ENCODE measurements at places on chromosomes 12 and 14.
A peak's percentile ranks its signal among the peaks of the same experiment; 100 is the strongest.

DNA sequence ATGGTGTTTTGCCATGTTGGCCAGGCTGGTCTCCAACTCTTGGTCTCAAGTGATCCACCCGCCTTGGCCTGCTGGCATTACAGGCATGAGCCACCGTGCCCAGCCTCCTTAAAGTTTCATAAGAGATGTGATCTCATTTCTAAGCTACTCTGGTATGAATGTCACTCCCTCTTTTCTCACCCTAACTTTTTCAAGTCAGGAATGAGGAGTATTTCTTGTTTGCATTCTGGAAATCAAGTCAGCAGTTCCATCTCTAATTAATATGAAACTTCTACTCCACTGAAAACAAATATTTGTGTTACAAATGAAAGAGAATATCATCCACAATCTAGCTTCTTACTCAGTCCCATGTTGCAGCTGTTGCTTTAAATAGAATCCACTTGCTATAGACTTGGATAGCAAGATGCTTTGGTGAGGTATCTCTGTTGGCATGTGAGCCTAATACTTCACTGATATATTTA, 61.3 kb downstream of the ARF6 start:
- DNase-seq, result no peak

GRCh38 chr12:50620978-50621360, 116.2 kb downstream of the DIP2B start:
- no peak for DNase-seq

DNA sequence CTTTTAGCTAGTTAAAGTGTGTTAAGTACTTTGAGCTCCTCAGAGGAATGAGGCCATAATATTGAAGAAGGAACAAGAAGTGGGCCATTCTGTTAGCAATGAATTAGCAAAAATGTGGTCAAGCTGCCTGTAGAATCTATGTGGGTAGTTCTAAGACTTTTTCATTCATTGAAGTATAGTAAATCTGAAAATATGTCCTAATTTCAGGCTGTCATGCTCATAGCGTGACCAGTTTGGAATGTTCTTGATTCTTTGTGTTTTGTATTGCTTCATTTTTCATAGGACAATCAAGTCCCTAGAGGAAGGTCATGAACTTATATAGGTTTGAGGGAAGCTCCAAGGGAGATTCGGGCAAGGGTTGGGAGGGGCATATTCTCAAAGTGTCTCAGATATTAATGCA, 11.4 kb downstream of the ATP23 start:
- DNase-seq, result no peak

GRCh38 chr12:674272-674781, 11.1 kb upstream of the NINJ2 start:
- no peak for DNase-seq

DNA sequence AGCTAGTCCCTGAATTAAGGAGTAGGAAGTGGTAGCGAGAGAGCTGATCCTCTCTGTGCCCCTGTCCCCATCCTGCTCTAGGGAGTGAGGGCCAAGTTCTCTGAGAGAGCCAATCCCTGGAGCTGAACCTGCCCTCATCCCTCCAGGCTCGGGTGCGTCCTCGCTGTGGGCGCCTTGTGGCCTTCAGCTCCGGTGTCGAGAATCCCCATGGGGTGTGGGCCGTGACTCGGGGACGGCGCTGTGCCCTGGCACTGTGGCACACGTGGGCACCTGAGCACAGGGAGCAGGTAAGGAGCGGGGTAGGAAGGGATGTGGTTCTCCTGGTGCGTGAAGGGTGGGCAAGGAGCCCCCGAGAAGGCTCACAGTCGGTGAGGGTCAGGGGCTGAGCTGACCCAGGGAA, 1.9 kb upstream of the GNB3 start:
- DNase-seq, result no peak

DNA sequence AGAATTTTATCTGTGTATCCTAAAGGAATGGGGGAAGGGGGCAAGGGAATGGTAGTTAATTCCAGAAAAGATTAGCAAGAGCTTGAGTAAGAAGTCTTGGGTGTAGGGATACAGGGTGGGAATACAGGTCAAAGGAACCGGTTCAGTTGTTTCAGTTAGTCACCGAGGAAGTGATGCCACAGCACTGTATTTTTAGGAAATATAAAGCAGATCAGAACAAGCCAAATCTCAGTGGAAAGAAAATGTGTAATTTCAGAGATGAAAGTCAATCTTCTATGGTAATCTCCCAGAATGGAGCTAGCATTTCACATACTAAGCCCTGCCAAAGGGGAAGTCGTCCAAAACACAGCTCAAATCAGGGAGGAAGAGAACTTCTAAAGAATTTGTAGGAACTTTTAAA, 4.7 kb upstream of the TUBA1C start:
- DNase-seq, result no peak

GRCh38 chr14:94458558-94459205, 6.1 kb upstream of the SERPINA11 start:
- DNase-seq, result no peak

GRCh38 chr14:51822499-51822898, 37.9 kb upstream of the GNG2 start:
- DNase-seq, result no peak

GRCh38 chr12:108394196-108394595, 55.1 kb upstream of the CMKLR1 start:
- peak; percentile 47 for DNase-seq

- no peak for DNase-seq
Observed at GRCh38 chr14:103188810-103189480, 65.7 kb downstream of the TNFAIP2 start.

GRCh38 chr12:112164011-112164660, 38.8 kb downstream of the TRAFD1 start:
- peak; percentile 43 for DNase-seq

DNA sequence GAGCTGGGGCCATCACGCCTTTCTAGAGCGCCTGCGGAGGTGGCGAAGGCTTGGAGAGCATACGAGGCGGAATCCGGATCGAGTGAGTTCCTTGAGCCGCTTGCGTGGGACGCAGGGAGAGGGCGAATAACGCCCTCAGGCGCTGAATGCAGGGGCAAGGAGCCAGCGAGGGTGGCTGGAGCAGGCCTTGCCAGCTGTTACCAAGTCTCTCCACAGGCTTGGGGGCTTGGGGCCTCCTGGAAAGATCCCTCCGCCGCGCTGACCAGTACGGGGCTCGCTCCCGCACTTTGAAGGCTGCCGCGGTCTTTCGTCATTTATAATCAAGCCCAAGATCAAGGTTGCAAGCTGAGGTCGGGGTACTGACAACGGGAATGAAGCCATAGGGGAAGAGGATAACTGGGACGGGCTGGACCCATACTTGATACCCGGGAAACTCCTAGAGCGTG, 1.2 kb downstream of the FLRT2 start:
- no peak for DNase-seq

DNA sequence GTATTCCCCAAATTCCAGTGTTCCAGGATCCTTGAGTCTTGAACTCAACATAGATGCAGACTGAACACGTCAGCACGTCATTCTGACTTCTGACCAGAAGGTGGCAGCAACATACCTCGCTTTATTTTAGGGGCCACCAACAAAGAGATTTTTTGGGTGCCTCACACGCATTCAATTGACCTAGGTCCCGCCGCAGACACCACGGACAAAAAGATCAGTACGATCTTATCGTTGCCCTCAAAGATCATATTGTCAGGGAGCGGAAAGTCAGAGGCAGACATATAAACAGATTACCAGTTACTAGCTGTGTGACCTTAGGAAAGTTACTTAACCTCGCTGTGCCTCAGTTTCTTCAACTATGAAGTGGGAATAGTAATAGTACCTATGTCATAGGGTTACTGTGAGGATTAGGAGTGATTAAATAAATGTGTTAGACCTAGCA, 6.5 kb upstream of the PRPH start:
- DNase-seq, result peak; percentile 62

DNA sequence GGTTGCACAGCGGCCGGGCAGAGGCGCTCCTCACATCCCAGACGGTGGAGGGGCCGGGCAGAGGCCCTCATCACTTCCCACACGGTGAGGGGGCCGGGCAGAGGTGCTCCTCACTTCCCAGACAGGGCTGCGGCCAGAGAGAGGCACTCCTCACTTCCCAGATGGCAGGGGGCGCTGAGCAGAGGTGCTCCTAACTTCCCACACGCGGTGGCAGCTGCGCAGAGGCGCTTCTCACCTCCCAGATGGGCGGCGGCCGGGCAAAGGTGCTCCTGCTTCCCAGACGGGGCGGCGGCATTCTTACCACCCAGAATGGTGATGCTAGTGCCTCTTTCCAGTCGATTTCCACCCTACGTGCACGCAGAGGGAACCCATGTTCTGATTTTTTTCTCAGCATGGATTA, 304.4 kb downstream of the RGS6 start:
- DNase-seq, result no peak

GRCh38 chr12:64556231-64556630, 54.1 kb upstream of the RASSF3 start:
- no peak for DNase-seq

DNA sequence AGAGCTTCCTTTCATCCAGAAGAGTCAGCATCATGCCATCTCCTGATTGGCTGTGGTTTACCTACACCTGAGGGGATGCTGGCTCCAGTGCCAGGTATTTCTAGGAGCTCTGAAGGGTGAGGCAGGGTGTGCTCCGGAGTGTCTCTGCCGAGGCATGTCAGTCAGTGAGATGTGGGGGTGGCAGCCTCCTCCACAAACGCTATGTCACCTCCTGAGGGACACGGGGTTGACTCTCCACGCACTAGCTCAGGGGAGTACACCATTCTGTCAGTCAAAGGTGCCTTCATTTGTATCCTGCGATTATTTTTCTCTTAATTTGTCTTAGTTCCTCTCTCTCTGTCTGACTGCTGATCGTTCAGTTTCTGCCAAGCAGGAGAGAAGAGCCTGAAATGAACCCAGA, 604.5 kb downstream of the VRK1 start:
- no peak for DNase-seq

GRCh38 chr14:67680121-67680602, 5.7 kb upstream of the VTI1B start:
- DNase-seq, result no peak

DNA sequence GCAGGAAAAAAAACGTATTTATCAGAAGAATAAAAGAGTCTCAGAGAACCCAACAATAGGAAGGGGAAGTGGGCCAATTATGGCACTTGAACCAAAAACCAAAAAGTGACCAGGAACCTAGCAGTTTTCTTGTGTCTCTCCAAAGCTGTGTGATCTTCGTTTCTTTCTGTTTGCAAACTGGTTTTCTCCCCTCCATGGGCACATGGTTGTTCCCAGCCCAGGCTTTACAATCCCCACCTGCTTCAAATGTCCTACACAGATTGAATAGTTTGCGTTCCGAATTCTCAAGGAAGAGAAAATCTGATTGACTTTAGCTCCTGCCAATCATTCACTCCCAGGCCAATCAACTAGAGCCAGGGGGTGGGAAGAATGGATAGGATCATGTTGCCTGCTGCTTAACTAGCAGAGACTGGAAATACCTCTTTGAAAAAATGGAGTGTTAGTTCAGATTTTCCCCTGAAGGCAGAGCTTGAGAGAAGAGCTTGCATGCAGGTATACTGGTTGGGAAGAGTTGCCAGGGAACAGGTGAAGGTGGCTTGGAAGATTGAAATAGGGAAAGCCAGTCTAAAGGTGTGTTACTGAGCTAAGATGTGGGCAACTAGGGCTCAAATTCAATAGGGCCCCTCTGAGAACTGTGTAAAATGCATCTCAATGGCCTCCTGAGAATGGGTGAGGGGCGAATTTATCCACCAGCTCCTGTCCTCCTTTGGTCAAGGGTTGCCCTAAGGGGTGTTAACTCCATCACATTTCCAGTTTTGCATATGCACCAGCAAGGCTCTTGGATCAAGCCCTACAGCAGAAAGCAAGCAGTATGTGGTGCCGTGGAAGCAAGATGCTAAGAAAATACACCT, 106.4 kb upstream of the SRRM4 start:
- no peak for DNase-seq

DNA sequence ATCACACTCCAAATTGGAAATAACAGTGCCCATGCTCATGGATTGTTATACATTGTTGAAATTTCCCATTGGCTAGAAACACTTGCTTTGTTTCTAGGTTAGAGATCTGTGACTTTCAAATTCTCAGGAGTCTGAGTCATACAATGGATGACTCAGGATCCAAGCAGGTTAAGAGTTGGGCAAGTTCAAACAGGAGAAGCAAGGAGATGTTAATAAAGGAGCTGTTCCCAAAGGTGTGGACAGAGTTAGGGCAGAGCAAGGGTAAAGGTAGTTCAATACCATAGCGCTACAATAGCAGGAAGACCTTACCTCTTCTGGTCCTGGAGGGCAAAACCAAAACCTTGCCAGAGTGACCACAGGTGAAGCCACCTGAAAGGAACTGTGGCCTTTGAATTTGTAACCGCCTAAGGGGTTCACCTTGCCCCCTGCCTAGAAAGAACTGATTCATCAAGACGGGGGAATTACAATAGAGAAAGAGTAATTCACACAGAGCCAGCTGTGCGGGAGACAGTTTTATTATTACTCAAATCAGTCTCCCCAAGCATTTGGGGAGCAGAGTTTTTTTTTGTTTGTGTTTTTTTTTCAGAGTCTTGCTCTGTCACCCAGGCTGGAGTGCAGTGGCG, 4.2 kb upstream of the AMN1 start:
- DNase-seq, result no peak

DNA sequence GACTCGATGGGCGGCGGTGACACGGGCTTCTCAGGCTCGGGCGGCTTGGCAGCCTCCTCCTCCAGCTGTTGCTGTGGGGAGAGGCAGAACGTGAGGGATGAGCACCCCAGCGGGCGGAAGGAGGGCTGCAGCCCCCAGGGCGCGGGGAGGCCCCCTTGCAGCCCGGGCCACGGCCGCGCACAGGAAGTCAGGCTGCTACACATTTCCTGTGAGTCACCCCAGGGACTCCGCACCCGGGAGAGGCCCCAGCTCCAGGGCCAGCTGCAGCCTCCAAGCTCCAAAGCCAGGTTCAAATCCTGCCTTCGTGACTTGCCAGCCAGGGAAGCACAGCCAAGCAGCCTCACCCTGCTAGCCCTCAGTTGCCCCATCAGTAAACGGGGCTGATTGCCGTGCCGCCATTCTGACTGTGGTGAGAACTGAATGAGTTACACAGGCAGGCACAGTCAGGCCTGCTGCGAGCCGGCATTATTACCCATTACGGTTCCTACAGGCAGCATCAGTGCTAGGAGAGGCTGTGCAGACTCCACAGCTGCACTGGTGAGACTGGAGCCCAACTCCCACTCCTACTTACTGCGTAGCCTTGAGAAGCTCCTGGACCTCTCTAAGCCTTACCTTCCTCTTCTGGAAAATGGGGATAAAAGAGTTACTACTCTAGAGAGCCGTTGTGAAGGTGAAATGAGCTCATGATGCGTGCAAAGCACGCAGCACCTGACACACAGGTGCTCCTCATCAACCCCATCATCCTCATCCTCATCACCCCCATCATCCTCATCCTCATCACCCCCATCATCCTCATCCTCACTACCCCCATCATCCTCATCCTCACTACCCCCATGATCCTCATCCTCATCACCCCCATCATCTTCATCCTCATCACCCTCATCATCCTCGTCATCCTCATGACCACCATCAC, 100.9 kb downstream of the NCOR2 start:
- DNase-seq, result no peak

DNA sequence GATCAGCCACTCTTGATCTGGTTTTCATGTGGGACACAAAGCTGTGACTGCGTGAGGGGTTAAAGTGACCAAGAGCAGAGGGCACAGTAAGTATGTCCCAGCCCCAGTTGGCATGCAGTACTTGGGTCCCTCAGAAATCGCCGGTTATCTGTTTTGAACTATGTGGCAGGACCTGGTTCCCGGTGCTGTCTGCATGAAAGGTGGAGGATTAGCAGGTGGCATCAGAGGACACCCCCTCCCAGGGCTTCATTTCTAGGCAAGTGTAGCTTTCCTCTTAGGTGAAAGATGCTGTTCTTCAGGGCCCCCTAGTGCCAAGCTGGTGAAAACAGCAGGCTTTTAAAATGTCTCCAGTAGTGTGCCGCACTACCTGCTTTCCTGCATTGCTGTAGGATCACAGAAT, 57.1 kb downstream of the ATG14 start:
- no peak for DNase-seq
